ENCODE measurements at places on chromosomes 3 and 15. TPM values are rescaled to one million over a fixed set of nuclear protein-coding genes. Genes with fewer than 3 reads are reported as not detected.

Gene CD80
- total RNA-seq: not detected

Gene SMCO1
- total RNA-seq: not detected

Gene GALNT15
- total RNA-seq: 7.6 TPM

- no peak for DNase-seq
Observed at GRCh38 chr15:42100021-42100800, 5.8 kb upstream of the PLA2G4D start.

DNA sequence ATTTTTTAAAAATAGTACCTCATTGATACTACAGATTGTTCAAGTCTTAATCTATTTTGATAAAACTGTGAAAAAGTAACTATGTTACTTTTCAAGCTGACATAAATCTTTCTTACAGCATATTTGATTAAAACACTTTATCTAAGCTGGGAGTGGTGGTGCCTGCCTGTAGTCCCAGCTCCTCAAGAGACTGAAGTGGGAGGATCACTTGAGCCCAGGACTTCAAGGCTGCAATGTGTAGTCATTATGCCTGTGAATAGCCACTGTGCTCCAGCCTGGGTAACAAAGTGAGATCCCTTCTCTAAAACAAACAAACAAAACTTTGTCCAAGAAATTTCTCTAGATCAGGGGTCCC, 59.6 kb upstream of the NEDD4 start:
- no peak for DNase-seq

DNA sequence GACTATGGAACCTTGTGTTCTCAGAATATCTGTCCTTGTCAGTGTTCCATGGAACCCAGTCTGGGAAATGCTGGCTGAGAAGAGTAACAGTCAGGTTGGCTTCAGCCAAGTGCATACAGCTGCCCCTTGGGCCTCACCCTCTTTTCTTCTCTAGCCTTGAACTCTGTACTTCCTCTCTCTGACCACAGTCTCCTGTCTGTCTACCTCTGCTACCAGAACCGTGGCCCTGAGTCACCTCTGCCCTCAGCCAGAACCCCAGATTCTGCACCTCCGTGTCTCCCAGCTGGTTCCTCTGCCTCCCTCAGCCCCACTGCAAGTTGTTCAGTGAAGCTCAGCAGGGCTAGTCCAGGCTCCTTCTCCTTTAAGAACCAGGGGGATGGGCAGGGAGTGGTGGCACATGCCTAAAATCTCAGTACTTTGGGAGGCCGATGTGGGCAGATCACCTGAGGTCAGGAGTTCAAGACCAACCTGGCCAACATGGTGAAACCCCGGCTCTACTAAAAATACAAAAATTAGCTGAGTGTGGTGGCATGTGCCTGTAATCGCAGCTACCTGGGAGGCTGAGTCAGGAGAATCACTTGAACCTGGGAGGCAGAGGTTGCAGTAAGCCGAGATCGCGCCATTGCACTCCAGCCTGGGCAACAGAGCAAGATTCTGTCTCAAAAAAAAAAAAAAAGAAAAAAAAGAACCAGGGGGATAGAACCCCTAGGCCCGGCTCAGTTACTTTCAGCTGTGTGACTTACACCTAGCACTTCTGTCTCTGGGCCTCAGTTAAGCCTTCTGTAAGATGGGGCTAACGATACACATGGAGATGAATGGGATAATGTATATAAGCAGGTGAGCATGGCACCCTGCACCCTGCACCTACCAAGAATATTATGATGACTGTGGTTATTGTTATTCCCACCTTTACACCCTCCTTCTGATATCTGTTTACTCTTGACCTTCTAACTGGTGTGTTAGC, 24.3 kb upstream of the TATDN2 start:
- no peak for DNase-seq

Measured in prostate gland (tissue), 2 donors.